H1 (cell line): ENCODE measurements at places on chromosomes 3 and 15.

- DNase-seq = peak; percentile 95
Measured at GRCh38 chr15:75453703-75454470, 2.4 kb upstream of the SIN3A start.

DNA sequence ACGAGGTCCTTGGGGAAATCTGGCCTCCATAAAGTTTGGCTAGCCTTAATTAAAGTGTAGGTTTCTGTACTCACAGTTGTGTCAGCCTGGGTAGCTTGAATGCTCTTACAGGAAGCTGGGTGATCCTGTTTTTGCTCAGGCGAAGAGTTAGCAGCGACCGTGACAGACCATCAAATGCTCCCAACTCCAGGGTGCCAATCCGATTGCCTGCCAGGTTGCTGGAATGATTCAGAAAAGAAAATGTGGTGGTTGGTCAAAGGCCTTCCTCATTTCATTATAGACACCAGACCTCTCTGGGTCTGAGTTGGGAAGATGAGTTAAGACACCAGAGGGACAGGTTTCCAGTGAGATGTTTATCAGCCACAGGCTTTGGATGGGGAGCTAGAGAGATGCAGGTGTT is 86.0 kb downstream of the LRIG1 start:
- DNase-seq = no peak

DNA sequence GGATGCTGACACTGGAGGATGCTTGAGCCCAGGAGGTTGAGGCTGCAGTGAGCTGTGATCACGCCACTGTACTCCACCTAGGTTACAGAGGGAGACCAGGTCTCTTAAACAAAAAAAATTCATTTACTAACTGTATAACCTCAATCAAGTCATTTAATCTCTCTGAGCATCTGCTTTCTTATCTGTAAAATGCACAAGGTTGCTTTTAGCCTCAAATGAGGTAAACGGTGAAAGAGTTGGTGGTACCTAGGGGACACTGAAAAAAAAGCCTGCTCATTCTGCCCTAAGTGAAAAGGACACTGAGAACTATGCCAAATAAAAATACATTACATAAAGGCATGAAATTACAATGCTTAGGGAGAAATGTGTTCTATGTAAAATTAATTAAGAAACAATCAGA is 3.4 kb downstream of the PP2D1 start:
- no peak for DNase-seq

DNA sequence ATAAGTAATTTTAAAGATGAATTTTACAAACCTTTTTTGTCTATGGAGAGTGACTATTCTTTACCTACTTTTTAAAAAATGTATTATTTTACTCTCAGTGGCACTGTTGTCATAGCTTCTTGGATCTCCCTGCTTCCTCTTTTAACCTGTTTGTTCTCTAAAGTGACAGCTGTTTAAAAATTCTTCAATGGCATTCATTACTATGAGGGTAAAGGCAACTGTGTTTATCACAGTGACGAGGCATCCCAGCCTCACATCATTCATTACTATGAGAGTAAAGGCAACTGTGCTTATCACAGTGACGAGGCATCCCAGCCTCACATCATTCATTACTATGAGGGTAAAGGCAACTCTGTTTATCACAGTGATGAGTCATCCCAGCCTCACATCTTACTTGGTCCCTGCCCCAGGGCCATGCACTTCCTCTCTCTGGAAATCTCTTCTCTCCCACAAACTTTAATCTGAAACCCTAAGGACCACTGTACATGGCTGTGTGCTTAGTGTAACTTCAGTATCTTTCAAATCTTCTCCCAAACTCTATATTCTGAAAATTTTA is 101.7 kb upstream of the ZNF717 start:
- no peak for DNase-seq

GRCh38 chr15:90058308-90058707 is 44.0 kb downstream of the IDH2 start:
- no peak for DNase-seq

DNA sequence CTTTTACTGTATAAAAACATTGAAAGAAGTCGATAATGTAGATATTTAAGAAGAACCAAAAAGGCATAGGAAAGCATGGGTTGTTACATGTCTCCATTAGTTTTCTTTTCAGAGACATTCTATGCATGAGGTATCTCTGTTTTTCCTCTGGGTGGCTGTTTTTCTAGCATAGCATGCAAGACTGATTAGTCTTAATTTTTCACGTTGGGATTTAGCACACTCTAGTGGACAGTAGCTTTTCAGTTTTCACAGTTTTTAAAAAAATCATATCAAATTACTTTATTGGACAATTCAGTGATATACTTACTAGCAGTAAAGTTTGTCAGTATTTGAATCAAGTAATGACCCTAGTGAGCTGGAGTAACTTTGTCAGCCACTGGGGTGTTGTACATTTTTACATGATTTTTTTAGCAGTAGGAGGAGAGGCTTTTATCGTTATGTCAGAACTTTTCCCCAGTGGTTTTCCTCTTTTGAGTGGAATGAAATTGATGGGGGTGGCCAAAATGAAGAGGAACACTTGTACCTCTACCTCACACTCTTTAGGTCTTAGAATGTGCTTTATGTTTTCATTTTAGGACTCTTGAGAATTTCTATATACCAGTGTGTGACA is 57.2 kb downstream of the SEC22A start:
- no peak for DNase-seq

GRCh38 chr3:66075281-66075680 is 36.6 kb upstream of the MAGI1 start:
- DNase-seq = no peak

GRCh38 chr3:16374047-16374934 is 109.3 kb downstream of the OXNAD1 start:
- no peak for DNase-seq

- peak; percentile 64 for DNase-seq
Measured at GRCh38 chr3:52084954-52085680, 28.7 kb upstream of the DUSP7 start.

GRCh38 chr3:30940740-30941139 is 46.3 kb upstream of the GADL1 start:
- DNase-seq = no peak

- no peak for DNase-seq
Measured at GRCh38 chr3:143812481-143812880, 35.8 kb downstream of the SLC9A9 start.

DNA sequence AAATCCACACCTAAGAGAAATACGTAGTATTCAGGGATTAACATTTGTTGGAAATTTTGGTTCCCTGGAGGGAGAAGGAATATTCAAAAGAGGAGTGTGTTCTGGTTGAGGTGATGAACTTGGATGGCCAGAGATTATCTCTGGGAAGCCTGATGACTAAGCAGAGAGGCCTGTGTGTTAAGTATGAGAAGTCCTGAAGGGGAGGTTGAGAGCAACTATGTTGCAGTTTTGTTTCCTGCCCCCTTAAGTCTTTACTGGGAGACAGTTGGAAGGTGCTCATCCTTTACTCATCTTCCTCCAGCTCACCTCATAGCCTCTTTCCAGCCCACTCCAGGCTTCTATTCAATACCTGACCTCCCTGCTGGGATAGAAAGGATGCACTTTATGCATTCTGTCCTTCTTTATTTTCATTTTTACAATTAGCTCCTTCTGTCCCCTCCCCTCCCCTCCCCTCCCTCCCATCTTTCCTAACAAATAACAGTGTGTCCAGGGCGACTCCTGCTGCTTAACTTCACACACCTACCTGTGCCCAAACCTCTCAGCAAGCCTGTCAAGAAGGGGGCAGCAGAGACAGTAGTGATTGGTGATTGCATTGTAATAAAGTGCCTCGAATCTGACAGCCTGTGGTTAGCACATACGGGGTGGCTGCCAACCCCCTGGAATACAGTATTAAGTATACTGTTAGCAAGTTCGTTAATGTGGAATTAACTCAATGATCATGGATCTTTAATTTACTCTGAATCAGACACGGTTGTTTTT is 11.9 kb downstream of the RAP2B start:
- DNase-seq = no peak

GRCh38 chr15:57540211-57540610 is 51.5 kb upstream of the MYZAP start:
- no peak for DNase-seq

DNA sequence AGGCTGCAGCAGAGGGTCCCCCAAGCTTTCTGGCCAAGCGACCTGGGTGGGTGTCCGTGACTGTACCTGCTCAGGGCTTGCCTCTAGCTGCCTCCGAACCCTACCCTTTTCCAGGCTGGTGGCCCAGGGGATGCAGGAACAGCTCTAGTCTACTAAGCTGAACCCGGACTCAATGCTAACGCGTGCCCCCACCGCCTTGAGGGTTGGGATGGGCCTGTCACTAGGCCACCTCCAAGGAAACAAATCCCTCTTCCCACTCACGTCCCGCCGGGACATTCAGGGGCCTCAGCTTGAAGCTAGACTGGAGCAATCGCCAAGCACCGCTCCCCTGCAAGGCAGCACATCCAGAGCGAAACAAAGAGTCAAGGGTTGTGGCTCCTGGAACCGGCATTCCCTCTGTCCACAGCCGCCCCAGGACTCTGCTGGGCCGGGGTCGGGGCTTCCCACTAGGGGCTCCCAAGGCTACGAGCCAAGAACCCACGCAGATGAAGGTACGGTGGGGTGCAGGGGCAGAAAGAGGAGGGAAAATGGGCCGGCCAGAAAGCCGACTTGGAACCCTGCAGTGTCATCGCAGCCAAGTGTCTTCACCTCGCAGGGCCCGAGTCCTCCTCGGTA is 2.9 kb downstream of the FBXL22 start:
- no peak for DNase-seq

GRCh38 chr15:34364041-34364440 is 3.0 kb downstream of the LPCAT4 start:
- DNase-seq = no peak

GRCh38 chr3:27963519-27963918 is 241.4 kb upstream of the EOMES start:
- no peak for DNase-seq

- DNase-seq = no peak
Measured at GRCh38 chr3:111676211-111677006, 81.3 kb upstream of the ZBED2 start.

DNA sequence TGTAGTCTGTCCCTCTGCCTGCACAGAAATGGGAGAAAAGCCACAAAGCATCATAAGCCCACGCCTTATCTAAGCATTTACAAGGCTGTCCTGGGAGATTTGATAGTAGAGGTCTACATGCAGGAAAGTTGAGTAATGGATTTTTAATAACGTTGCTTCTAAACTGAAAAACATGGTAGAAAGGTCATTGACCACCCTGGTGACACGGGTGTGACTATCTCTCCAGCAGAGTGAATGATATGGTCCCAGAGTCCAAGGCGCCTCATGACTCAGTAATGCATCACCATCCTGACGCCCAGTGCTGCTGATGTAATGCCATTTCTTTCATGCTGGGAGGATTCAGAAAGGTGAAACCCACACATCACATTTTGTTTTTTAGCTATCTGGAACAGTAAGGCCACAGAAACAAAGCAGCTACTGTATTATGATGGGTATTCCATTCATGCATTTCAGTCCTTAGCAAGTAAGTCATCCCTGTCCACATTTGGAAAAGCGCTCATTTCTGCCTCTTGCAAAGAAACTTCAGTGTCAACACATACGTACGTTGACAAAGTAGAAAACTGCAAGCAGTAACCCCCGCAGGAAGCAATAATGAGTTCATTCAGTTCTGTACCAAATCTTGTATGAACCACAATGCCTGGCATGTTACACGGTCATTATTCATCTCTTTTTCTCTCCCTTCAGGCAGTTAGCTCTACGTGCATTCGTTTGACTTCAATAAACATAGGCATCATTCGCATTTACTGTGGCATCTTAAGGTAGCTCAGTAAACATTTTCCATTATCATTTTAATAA is 483.5 kb downstream of the GABRG3 start:
- DNase-seq = no peak

- no peak for DNase-seq
Measured at GRCh38 chr15:27201425-27201824, 230.4 kb downstream of the GABRG3 start.

DNA sequence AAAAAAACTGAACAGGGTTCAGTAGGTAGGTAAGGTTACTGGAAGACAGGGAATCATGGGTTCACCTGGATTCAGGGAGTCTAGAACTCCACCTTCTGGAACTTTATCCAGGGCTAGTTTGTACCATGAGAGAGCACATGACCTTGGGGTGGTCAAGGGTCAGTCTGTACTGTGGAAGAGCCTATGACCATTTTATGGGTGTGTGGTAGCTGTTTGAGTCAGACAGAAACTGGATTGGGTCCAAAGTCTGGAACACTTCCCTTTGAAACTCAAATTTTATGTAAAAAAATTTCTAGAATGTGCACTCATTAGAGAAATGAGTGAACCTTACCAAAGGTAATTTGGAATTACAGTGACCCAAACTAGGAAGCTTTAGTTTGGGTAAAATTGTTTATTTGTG is 486.0 kb upstream of the AGTR1 start:
- no peak for DNase-seq

DNA sequence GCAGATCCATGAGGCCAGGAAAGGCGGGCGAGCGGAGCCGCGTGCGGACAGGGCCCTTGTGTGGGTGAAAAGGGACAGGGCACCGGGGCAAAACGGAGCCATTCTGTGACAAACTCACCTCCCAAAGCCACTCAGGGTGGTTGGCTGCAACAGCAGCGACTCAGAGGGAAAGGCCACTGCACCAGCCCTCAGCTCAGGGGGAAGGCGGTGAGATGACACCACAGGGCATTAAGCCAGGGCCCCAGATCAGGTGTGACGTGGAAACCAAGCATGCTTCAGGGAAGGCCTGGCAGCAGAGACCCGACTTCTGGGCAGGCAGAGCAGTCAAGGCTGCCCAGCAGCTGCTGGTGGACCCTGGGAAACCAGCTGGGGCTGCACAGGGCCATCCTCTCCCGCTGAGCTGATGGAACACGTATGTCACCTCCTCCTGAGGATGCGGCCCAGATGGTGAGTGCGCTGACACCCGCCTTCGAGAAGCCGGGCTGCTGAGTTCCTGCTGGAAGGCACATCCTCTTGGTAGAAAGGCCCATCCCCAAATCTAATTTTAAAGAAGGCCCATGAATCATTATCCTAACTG is 82.3 kb downstream of the CHSY1 start:
- no peak for DNase-seq

DNA sequence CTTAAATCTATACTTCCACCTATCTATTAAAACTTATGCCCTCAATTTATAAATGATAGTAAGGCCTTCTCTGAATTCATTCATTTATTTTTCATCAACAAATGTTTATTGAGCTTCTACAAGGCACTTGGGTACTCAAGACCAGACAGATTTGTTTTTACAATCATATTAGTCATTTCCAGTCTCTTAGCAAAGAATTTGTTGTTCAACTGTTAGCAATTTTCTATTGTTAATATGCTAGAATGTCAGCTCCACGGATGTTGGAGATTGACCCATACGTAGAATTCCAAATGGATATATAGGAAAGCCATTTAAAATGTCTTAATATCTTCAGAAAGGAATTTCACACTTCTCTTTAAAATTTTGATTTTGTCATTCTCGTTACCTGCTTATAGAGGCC is 36.7 kb downstream of the ZBTB38 start:
- no peak for DNase-seq
